IMR-90 (cell line): ENCODE measurements at places on chromosomes 1 and 21. TPM values are rescaled to one million over a fixed set of nuclear protein-coding genes. Genes with fewer than 3 reads are reported as not detected.

LCE1C gene
- total RNA-seq: not detected in 2 replicates

DNA sequence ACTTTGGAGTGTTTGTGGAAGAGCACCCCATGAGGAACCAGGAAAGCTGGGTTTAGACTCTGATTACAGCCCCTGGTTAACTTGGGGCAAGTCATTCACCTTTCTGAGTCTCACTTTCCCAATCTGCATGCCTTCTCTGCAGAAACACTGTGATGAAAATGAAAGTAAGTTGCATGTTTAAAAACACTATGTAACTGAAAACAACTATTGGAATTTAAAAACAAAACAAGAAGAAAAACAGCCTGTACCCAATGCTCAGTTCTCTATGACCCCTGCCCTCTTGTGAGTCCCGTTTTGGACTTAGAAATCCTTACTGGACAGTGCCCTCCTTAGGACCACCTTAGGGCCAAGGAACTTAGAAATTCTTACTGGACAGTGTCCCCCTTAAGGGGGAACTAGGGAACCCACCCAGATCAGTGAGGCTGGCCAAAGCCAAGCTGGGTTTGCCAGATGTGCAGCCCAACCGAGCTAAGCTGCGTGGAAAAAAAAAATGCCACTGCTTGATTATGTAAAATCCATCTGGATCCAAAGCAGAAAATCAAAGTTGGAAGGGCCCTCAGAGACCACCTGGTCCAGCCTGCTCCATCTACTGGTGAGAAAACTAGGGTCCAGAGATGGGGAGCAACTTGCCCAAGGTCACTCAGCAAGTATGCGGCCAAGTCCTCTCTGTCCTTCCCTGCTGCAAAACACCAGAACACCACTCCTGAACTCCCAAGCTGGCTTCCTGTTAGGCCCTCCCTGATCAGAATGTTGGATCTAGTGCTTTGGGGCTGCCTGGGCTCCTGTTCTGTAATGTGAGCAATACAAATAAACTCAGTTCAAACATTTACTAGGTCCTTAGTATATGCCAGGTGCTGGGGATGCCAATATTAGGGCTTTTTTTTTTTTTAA lies 77.7 kb downstream of the MRPL37 start:
- no peak for DNase-seq

DNA sequence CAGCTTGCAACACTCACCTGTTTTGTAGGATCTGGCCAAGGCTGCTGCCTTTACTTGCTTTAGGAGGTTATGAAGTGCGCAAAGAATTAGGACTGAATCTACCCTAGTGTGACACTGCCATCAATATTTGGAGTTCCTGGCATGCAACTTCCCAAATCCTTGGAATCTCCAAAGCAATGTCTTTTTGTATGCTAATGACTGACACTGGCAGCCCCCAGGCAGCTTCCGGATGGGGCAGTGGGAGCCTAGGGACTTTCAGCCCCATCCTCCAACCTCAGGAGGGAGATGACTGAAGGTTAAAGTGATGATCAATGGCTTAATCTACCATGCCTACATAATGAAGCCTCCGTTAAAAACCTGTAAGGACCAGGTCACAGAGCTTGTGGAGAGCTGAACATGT lies 5.5 kb downstream of the RCC2 start:
- no peak for DNase-seq

- DNase-seq: peak; percentile 11
Observed at GRCh38 chr1:100834777-100835660, 59.6 kb downstream of the EXTL2 start.

MPL gene
- total RNA-seq: not detected in 2 replicates

DNA sequence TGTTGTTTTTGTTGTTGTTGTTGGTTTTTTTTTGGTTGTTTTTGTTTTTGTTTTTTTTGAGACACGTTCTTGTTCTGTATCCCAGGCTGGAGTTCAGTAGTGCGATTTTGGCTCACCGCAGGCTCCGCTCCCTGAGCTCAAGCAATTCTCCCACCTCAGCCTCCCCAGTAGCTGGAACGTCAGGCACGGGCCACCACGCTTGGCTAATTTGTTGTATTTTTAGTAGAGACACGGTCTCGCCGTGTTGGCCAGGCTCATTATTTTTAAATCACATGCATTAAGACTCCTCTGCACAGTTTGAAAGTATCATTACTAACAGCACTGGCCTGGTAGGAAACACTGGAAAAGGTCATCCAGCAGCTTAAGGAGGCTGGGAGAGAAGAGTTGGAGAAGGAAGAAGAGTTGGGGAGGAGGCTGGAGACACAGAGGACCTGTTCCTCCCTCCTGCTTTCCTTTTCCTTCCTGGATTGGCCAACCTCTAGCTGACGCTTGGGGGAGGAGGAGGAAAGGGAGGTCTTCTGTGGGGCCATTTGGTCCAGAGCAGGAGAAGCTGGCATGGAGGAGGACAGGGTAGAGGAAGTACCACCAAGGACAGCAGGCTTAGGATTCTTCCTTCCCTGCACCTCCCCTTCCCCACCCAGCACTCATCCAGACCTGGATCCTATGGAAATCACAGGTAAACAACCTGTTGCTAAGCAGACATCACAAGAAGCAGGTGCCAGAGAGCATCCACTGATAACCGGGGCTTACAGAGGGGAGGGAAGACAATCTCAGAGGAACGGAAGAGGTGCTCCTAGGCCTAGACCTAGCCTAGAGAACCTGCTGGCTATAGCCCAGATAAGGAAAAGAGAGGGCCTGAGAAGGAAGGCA lies 71.9 kb upstream of the GOLT1A start:
- DNase-seq: no peak

DNA sequence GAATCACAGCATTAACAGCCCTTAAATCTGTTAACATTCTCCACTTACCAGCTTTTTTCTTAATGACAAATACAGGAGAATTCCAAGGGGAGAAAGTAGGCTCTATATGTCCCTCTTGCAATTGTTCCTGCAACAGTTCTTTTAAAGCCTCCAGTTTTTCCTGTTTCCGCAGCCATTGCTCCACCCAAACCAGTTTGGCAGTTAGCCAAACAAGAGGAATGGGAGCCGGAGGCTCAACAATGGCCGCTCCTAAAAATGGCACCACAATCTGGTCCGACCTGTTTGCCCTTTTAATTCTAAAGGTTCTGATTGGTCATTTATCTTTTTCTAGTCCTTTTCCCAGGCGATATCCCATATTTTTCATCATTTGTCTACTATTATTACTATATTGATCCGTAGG lies 14.0 kb upstream of the L1TD1 start:
- DNase-seq: no peak

DNA sequence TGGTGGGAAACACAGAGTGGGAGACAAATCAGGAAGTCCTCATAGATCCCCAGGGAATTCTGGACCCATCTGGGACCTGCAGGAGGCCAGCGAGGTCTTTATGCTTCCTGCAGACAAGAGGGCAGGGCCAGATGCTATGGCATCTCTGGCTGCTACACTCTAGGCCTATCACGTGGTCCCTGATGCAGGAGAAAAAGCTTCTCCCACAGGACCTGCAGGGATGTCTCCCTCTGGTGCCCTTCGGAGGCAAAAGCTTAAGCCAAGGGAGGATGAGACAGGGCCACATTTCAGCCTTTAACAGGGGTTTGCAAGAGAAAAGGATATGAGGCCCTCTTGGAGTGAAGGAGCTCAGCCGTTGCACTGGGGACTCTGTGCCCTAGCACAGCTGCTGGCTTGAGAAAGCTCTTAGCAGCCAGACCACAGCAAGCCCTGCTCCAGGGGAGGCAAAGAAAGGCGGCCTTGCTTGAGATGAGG lies 243.0 kb downstream of the C1orf94 start:
- DNase-seq: no peak

DNA sequence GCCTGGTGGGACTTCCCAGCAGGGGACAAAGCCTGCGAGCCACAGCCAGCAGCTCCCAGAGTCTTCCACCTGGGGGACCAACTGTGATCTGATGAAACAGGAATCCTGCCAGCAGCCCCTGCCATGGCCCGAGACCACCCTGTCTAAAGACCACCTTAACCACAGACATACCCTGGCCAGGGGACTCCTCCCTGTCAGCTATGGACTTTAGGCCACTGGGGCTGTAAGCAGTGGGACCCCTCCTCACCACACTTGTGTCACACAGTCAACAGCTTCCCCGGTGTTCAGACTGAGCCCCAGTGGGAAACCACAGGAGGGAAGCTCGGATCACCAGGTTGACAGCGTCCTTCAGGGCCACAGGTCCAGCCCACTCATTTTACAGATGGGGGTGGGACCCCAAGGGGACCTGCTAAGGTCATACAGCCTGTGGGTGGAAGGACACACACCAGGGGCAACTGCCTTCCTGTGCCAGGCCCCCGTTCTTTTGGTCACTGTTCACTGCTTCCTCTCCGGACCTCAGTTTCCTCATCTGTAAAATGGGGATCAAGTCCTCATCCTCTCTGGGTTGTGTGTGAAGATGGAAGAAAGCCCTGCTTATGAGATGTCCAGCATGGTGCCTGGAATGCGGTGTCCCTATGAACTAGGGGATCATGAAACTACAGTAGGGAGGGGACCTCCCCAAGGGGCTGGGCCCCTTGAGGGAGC lies 11.4 kb downstream of the EPHA2 start:
- no peak for DNase-seq

PRKAA2 gene
- total RNA-seq: 1.4 and 2.2 TPM in 2 replicates

DNA sequence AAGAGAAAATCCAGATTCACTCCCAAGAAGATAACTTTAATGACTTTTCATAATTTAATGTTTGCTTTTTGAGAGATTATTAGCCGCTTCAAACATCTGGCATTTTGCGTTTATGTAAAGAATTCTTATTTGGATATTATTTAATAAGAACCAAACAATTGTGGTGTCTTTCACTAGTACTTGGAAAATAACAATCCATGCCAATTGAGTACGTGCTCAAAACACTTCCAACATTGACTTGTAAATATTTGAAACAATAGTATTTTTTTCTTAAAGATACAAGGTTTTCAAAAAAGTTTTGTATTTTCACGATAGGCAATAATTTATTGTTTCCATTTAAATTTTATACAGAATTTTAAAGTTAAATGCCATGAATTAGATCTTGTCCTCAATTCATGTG lies 498.7 kb downstream of the AMY1C start:
- DNase-seq: no peak

DNA sequence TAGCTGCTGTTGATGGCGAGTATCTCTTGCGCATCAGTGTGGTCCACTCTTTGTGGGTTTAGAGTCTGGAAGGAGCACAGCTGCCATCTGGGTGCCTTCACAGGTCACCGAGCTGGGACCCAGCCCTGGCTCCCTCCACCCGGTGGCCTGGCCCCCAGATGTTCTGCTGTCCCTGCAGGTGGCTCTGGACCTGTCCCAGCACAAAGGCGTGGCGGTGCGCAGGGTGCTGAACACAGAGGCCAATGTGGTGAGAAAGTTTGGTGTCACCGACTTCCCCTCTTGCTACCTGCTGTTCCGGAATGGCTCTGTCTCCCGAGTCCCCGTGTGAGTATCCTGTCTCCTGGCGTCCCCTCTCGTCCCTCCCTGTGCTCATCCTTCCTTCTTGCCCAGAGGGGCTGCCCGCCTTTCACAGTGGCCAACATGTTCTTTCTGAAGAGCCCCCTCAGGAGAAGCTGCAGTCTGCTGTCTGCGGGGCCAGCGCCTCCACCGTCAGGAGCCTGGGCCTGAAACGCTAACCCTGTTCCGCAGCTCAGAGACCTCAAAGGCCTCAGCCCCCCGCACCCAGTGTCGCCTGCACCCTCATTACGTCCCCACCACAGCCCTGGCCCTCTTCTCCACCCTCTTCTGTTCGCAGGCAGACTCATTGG lies 27.4 kb downstream of the QSOX1 start:
- DNase-seq: no peak

GRCh38 chr1:37156646-37157045 lies 122.3 kb upstream of the GRIK3 start:
- no peak for DNase-seq

- DNase-seq: peak; percentile 90
Observed at GRCh38 chr1:117673405-117673804, 67.6 kb downstream of the TENT5C start.

MPZL1 gene
- total RNA-seq: 81.7 and 87.3 TPM in 2 replicates

PPM1J gene
- total RNA-seq: 1.4 and 1.8 TPM in 2 replicates

GRCh38 chr1:95578462-95578861 lies 344.5 kb downstream of the RWDD3 start:
- no peak for DNase-seq

- no peak for DNase-seq
Observed at GRCh38 chr1:200819726-200820125, 53.1 kb upstream of the GPR25 start.

GRCh38 chr1:204616641-204617040 lies 68.9 kb downstream of the LRRN2 start:
- no peak for DNase-seq

SDHB gene
- total RNA-seq: 143 and 206 TPM in 2 replicates

RPL22 gene
- 26.2 and 71.9 TPM in 2 replicates for total RNA-seq

NES gene
- 40.1 and 46.1 TPM in 2 replicates for total RNA-seq

FCRL1 gene
- not detected in 2 replicates for total RNA-seq

DNA sequence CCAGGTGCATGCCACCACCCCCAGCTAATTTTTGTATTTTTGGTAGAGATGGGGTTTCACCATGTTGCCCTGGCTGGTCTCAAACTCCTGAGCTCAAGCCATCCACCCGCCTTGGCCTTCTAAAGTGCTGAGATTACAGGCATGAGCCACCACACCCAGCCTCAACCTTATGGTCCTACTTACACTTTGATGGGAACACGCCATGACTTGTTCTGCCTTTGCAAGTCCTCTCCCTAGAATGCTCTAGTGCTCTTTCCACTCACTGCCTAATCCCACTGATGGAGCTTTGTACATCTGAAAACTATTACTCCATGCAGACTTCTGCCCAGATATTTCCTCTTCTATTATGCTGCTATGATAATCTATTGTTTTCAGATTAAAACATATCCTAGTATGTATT lies 174.3 kb downstream of the DAB1 start:
- DNase-seq: no peak

PTPRC gene
- not detected in 2 replicates for total RNA-seq

- no peak for DNase-seq
Observed at GRCh38 chr1:5830771-5831599, 161.2 kb downstream of the NPHP4 start.

PPP1R8 gene
- 60.5 and 80.1 TPM in 2 replicates for total RNA-seq

DNA sequence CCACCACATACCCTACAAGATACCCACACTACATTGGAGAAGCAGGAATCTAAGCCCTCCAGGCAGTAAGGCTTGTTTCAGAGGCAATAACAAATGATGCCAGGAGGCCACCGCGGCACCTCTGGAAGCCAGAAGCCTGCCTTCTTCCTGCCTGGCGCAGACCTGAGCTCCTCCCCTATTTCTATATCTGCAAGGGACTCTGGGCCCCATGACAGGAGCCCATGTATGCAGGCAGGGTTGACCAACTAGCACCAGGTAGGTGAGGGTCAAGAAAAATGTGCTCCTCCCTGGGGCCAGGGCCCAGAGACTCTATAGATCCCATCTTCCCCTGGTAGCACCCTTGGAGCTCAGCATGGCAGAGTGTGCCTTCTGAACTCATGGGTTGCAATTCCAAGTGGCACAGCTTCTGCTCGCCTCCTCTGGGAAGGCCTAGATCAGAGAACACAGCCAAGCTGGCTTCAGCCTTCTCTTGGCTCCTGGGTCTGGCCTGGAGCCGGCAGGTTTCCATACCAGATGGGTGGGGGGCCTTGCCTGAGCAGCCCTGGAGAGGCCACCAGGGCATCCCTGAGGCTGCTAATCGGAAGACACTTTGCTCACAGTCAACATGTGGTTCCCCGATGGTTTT lies 85.1 kb downstream of the STUM start:
- no peak for DNase-seq

CLEC20A gene
- not detected in 2 replicates for total RNA-seq

- DNase-seq: no peak
Observed at GRCh38 chr1:213568929-213569815, 418.6 kb upstream of the PROX1 start.

CELA3B gene
- not detected in 2 replicates for total RNA-seq

- DNase-seq: peak; percentile 58
Observed at GRCh38 chr1:231866392-231867331, 240.1 kb downstream of the DISC1 start.
